Thoracic aorta endothelial cell (primary cell): ENCODE measurements at places on chromosomes 5 and 9. TPM values are rescaled to one million over a fixed set of nuclear protein-coding genes. Genes with fewer than 3 reads are reported as not detected.

The FBXL7 gene
- total RNA-seq: 14.4 and 26.1 TPM in 2 replicates

The JAKMIP2 gene
- total RNA-seq: not detected in 2 replicates

The IFNA2 gene
- total RNA-seq: not detected in 2 replicates

The WNT8A gene
- not detected in 2 replicates for total RNA-seq

The CCDC69 gene
- total RNA-seq: 8.4 and 14.6 TPM in 2 replicates

The HTR4 gene
- total RNA-seq: 0.07 TPM in 1 of 2 replicates, not detected in the other

The CAVIN4 gene
- total RNA-seq: 1.9 and 2.9 TPM in 2 replicates
